ENCODE measurements at places on chromosomes 1 and 21. TPM values are rescaled to one million over a fixed set of nuclear protein-coding genes. Genes with fewer than 3 reads are reported as not detected.

The CTSE gene
- not detected for total RNA-seq

- no peak for DNase-seq
Observed at GRCh38 chr1:109084563-109085517, 5.7 kb upstream of the TMEM167B start.

The KRTAP10-9 gene
- total RNA-seq = not detected

GRCh38 chr1:245475961-245476516, 321.3 kb downstream of the KIF26B start:
- no peak for DNase-seq

The OR6P1 gene
- not detected for total RNA-seq

GRCh38 chr1:91171898-91172297, 150.1 kb upstream of the ZNF644 start:
- DNase-seq = no peak
